ENCODE measurements at places on chromosomes 5 and 9.

DNA sequence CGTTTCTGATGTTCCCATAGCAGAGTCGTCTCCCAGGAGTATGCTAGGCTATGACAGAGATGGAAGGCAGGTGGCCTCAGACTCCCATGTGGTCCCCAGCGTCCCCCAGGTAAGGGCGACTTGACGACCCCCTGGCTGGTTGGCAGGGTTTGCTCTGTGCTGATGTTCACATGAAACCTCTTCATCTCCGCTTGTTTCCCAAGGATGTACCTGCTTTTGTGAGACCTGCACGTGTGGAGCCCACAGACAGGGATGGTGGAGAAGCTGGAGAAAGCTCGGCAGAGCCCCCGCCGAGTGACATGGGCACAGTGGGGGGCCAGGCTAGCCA, 108.3 kb downstream of the WNK2 start:
- no peak for DNase-seq

GRCh38 chr5:37039824-37040223, 163.3 kb downstream of the NIPBL start:
- DNase-seq: no peak

DNA sequence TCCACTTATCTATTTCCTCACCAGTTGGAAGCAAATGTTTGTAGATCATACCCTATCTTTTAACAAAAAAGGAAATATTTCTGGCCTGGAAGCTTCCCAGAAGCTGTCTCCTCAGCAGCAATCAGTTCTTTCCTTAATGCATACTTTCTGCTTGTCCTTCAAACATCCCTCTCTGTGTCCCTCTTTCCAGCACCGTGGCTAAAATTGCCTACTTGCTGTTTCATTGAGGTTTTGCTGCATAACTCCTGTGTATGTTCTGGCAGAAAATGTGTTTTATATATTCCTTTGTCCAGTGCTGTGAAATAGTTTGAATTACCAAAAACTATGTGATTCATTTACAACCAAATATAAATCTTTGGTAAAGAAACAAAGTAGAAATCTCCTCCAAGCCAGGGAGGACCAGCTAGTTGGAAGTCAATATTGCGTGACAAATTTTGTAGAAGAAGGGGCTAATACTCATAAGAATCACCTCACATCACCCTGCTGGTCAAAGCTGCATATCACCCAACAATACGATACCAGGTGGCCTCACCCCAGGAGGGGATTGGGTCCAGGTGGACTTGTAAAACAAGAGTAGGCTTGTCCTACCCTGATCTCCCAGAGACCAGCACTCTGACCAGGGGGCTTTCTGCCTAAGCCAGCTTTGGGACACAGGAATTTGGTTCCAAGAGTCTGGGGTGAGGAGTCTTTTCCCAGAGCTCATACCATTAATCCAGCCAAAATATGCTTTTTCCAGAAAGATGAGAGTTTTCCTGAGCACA, 198.4 kb upstream of the SNX2 start:
- no peak for DNase-seq

- DNase-seq: no peak
These were observed 7.9 kb downstream of the NDOR1 start for GRCh38 chr9:137213160-137214060.

GRCh38 chr9:114680259-114681001, 1.6 kb downstream of the TEX48 start:
- DNase-seq: peak; percentile 58

GRCh38 chr9:135732569-135733257, 30.7 kb downstream of the KCNT1 start:
- no peak for DNase-seq
